GM12878 (cell line): ENCODE measurements at places on chromosomes 5 and 9. TPM values are rescaled to one million over a fixed set of nuclear protein-coding genes. Genes with fewer than 3 reads are reported as not detected.

DNA sequence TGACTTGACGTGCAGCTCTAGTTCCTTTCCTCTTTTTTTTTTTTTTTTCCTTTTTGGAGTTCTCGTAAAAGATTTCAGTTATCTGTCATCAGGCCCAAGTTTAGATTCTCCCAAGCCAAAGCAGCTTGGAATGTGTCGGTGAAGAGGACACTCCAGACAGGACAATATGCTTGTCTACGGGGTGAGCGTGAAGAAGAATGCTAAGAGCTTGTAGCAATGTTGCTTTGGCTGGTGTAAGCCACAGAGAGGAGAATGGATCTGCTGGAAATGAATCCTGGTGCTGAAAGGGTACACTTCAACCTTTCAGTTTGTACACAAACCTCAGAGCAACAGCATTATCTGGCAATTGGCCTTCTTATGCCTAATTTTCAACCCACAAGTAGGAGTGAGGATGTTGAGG lies 92.4 kb downstream of the ISL1 start:
- no peak for DNase-seq

GRCh38 chr5:113336975-113337374 lies 97.8 kb downstream of the TSSK1B start:
- DNase-seq: no peak

GRCh38 chr5:12805165-12805698 lies 901.0 kb upstream of the CTNND2 start:
- DNase-seq: no peak

GRCh38 chr9:132804576-132805295 lies 73.3 kb downstream of the AK8 start:
- no peak for DNase-seq

DNA sequence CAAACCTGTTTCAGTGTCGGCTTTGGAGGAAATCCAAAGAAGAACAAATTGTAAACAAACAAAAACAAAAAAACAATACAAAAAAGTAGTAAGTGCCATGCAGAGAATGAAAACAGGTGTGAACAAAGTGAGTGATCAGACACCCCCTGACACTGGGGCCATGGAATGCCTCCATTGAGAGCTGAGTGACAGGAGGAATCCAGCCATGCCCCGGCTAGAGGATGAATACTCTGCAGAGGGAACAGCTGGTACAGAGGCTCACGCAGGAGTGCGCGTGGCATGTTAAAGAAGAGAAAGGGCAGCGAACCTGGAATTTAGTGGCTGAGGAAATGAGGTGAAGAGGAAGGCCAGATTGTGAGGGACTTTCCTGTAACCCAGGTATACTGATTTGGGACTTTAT lies 15.5 kb upstream of the CCNJL start:
- DNase-seq: no peak

DNA sequence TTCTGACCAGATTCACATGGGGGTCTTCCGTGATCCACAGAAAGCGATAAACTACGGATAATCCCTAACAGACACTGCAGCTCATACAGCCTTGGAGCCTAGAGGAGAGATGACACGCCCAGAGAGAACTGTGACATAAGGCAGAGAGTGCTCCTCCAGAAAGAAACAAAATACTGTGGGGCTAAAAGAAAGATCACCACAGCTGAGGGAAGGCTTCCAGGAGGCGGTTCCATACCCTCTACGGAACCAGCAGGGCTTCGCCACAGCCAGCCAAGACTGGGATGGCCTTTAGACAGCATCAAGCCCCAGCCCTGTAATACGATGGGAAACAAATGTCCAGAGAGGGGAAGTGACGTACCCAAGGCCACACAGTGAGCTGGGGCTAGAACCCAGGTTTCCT lies 19.3 kb downstream of the GPX3 start:
- no peak for DNase-seq

Gene PCDHB8
- total RNA-seq: not detected in 2 replicates
